ENCODE measurements at places on chromosomes 2 and 18.

DNA sequence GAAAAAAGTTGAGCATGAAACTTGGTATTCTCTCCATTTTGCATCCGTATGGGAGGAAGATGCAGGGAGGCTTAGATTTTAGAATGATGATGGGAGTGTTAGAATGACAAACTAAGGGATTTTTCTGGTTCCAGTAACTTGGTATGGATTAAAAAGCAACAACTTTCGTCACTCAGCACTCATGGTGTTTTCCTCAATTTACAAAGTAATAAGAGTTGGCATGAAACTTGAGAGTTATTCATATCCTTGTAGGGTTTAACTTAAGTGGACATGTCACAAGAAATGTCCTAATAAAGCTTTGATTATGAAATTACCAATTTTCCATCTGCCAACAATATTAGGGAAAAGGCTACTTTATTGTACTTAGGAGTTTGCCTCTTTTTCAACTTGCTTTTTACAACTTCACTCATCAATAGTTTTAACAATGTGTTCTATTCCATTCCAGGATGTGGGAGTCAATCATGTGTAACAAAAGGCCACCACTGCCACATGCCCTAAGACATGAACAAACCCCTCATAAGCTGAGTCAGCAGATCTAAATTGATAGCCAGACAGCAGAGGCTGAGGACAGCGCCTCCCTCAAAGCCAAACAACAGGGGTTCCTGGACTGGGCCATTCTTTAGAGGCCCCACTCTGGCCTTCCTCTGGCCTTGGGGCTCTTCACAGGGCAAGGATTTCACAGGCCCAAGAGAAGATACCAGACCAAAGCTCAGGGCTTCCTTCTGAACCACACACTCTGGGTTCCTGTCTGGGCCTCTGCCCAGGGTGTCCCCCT lies 265.8 kb downstream of the TNS1 start:
- no peak for DNase-seq

DNA sequence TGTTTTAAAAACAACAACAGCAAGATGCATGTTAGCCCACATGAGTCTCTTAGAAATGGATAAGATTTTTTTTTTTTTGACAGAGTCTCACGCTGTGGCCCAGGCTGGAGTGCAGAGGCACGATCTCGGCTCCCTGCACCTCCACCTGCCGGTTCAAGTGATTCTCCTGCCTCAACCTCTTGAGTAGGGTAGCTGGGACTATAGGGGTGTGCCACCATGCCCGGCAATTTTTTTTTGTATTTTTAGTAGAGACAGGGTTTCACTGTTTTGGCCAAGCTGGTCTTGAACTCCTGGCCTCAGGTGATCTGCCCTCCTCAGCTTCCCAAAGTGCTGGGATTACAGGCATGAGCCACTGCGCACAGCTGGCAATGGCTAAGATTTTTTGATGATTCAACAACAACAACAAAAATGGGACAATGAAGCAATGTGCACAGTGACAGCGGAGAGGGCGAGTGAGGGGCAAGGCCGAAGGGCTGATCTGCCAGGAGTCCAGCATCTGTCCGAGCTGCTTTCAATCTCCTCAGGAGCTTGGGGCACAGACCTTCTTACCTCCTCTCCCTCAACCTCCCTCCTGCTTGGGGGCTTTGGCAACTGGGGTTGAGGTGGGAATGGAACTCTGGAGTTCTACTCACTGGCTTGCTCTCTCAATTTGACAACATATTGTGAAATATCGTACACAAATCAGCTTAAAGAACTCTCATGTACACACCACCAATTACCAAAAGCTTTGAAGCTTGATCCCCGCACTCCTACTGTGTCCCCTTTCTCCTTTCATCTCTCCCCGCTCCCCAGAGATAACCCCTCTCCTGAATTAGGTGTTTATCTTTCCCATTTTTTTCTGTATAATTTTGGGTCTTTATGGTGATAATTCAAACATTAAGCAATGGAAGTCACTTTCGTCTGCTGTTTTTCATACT lies 3.4 kb downstream of the ABCG8 start:
- DNase-seq, result no peak

DNA sequence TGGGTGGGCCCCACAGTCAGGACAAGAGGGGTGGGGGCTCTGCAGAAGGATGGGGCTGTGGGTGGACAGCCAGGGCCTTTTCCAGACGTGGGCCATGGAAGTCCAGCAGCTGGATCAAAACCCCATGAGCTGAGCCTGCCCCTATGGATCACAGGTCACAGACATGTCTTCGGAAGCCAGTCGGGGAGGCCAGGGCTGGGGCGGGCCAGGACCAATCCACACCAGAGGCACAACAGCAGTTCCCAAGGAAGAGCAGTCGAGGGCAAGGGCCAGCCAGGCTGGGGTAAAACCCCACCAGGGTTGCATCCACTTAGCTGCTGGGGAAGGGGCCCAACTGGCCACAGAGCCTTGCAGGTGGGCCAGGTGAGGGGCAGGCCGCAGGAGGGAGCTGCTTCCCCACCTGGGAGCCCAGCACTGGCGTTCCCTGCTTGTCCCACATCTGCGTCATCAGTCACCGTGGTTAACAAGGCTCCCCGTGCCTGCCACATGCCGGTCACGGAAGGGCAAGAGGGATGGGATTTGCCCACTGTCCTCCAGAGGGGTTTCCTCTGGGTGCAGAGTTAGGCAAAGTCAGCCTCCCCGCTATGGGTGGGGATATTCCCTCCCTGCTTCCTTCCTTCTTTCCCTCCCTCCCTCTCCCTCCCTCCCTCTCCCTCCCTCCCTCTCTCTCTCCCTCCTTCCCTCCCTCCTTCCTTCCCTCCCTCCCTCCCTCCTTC lies 46.4 kb upstream of the ODC1 start:
- DNase-seq, result no peak

DNA sequence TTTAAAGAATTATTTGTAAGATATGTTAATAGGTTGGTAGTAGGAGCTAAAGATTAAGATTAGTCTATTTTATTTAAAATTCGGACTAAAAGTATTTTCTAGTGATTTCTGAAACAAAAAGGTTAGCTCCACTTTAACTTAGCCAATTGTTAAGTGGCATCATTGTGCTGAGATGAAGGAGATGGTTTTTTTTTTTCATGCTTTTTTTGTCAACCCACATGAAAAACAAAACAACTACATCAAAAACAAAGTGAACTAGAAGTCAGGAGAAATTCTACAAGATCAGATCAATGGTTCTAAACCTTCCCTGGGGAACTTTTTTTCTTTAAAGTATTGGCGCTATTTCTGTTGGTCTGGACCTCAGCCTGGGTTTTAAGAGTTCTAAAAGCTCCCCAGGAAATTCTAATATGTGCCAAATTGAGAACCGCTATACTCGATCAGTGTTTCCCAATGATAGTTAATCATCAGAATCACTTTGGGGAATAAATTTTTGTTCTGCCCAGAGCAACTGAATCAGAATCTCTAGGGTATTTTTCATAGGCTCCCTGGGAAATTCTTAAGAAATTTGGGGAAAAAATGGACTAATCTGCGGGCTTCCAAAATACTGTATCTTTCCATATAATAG lies 2.3 kb downstream of the ZC3H6 start:
- no peak for DNase-seq

GRCh38 chr2:156982615-156983014 lies 274.9 kb upstream of the GALNT5 start:
- no peak for DNase-seq

DNA sequence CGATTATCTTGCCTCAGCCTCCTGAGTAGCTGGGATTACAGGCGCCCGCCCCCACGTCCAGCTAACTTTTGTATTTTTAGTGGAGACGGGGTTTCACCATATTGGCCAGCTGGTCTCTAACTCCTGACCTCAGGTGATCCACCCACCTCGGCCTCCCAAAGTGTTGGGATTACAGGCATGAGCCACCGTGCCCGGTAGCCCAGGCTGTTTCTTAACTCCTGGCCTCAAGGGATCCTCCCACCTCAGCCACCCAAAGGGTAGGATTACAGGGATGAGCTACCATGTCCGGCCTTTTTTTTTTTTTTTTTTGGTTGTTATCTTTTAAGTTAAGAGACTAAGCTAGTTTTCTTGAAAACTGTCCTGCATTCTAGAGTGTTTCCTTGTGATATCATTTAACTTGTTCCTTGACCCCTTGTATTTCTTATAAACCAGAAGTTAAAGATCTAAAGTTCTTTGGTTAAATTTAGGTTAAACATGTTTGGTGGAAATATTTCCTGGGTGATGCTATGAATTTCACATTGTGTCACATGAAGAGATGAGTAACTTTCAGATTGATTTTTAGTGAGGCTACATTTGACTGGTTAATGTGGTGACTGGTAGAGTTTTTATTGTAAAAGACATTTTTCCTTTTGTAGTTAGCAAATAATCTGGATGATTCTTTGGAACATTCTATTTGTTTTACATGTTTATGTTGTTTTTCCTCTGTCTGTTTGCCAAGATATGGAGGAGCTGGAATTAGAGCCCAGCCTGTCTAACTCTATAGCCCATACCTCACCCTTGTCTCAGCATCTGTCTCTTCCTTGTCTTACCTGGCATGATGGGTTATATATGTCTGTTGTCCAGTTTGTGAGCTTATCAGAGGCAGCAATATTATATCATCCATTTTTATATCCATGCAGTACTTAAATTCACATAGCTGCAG lies 5.2 kb downstream of the NCAPH start:
- no peak for DNase-seq

- no peak for DNase-seq
These were observed 33.0 kb upstream of the BOD1L2 start for GRCh38 chr18:57113799-57114420.

DNA sequence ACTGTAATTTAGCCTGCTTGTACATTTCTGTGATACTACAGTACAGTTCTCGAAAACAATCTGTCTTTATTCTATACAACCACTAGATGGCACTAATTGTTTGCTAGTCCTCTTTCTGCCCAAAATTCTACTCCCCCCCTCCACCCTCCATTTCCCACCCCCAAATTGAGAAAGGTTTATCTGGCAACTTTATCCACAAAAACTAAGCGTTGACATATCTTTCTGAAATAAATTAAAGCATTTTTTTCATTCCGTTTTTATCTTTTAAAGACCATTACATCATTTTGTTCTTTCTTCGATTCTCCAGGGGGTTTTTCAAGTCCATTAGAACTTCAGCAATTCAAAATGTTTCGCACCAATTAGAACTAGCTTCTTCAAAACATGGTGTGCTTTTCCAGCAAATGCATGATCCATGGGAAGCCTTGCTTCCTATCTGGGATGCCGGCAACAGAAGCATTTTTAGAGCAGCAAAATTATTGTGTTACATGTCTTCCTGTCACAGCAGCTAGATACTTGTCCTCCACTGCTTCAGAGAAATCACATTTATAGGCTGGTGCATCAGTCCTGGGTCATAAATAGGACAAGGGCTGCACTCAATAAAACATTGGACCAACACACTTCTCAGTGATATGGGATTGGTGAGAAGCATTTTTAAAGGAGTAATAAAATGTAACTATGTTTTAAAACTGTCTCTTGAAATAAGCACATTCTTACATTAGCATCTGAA lies 241.3 kb downstream of the PAX3 start:
- DNase-seq, result no peak

DNA sequence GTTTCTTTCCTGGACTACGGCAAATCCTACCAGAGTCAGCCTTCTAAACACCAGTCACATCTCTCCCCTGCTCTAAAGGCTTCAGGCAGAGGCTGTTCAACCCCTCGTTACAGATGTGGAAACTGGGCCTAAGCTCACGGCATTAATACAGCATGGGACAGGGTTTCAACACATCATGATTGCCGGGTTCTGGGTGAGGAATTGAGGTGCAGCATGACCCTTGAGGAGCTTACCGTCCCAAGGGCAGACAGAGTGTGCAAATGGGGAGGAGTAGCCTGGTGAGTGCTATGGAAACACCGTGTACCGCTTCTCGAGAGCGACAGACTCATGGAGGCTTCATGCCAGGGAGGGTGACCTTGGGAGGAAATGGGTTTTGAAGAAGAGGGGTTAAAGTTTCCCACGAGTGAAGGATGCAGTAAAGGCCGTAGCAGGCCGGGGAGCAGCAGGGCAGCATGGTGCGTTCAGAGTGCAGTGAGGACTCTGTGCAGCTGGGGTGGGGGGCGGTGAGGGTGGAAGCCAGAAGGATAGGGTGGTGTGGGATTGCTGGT lies 51.1 kb downstream of the TGOLN2 start:
- no peak for DNase-seq

DNA sequence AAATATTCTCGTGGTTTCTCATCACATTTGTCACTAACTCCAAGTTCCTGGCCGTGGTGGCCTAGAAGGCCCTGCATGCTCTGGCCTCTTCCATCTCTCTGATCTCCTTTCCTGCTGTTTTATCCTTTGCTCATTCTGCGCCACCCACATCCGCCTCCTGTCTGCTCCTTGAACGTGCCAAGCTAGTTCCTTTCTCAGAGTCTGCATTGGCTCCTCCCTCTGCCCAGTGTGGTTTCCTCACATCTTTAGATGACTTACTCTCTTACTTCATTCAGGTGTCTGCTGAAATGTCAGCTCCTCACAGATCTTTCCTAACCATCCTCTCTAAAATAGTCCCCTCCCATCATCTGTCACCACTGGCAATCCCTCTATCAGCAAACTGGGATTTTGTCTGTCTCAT lies 158.6 kb upstream of the RBMS1 start:
- peak; percentile 68 for DNase-seq

DNA sequence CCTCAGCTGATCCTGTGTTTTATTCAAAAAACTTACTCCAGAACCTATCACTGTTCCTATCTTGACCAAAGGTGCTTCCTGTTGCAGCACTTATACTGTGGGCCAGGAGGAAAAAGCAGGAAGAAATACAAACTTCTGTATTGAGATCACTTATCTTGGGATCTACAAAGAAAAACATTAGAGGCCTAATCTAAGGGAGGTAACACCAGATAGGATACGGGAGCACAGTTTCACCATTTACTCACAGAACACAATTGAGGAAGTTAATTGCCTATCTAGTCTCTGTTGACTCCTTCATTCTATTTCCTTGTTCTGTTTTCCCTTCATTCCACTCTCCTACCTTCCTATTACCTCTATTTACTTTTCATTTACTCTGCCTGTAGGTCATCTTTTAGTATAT lies 287.2 kb upstream of the LINC00305 start:
- no peak for DNase-seq

DNA sequence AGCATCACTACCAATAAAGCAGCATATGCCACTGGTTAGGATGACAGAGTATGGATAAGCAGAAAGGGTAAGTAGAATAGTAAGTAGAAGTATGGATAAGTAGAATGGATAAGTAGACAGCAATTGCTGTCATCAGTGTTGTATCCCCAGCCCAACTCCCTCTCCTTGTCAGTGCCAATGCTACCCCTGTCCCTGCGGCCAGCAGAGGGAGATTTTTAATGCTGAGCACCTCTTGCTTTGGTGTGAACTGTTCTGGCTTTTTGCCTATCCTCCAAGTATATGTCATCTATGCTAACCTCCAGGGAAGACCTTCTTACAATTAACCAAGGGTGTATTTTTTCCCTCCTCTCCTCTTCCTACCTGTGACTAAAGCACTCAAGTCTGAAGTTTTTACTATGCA lies 136.7 kb upstream of the SPHKAP start:
- no peak for DNase-seq

- no peak for DNase-seq
These were observed 28.1 kb downstream of the TMEM163 start for GRCh38 chr2:134690629-134691215.

GRCh38 chr2:10256515-10257031 lies 46.1 kb upstream of the HPCAL1 start:
- no peak for DNase-seq

DNA sequence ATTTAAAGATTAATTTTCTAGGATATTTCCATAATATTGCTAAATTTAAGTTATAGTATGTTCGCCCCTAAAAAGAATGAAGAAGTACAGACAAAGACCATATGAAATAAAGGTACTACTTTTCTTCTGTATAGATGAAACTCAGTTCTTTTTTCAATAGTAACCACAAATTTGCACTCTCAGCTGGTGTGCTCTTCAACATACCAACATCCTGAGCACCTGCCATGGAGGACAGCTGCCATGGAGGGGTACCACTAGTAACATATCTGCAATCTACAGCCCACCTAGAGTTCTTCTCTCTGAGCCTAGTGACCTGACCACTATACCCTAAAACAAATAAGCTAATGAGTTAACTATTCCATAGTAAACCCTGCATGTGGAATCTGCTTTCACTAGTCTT lies 36.8 kb upstream of the ERCC3 start:
- no peak for DNase-seq
